H1 (cell line): ENCODE measurements at places on chromosomes 3 and 15. TPM values are rescaled to one million over a fixed set of nuclear protein-coding genes. Genes with fewer than 3 reads are reported as not detected.

GRCh38 chr15:100726421-100727190 is 124.2 kb downstream of the ASB7 start:
- DNase-seq = peak; percentile 35

DNA sequence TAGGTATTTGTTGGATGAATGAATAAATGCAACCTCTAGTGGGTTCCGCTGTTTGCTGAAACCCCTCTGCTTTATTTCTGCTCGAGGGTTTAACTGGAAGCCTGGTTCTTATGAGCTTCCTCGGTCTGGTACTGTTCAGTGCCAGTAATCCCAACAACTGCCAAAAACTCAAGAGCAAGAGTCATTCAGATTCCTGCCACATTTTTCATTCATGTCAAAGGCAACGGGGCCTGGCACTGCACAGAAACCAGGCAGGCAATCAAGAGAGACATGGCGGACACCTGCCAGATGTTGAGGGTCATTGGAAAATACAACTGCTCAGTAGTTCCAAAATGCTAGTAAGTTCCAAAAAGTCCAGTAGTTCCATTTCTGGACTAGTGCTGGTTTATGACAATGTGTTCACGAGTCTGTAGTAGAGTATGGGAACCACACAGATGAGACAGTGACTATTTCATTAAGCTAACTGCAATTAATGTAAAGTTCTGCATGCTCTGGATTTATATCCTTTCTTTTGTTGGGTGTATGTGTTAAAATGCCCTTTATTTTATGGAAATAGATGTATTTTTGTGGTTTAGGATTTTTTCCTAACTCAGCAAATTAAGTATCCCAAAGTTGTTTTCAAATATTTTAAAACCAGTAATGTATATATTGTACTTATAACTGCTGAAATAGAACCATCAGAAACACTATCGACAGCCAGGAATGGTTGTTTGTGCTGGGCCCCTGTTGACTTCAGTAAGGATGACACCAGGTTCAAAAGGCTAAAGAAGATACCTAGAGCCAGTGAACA is 22.7 kb upstream of the TMEM41A start:
- no peak for DNase-seq

GRCh38 chr15:33132722-33133345 is 61.7 kb downstream of the FMN1 start:
- DNase-seq = no peak

GRCh38 chr3:4821338-4821737 is 157.9 kb upstream of the BHLHE40 start:
- no peak for DNase-seq

- no peak for DNase-seq
Measured at GRCh38 chr3:39260318-39260717, 19.5 kb downstream of the CX3CR1 start.

GRCh38 chr3:119235151-119235550 is 5.5 kb downstream of the B4GALT4 start:
- no peak for DNase-seq

GRCh38 chr3:66430876-66431275 is 69.9 kb downstream of the LRIG1 start:
- DNase-seq = no peak

DNA sequence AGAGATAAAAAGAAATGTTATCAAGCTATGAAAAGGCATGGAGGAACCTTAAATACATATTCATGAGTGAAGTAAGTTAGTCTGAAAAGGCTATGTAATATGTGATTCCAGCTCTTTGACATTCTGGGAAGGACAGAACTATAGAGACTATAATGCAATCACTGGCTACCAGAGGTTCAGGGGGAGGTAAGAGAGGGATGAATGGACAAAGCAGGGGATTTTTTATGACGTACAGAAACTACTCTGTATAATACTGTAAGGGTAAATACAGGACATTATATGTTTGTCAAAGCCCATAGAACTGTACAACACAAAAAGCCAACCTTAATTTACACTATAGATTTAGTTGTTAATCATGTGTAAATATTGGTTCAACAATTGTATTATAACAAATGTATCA is 46.1 kb downstream of the MCTP2 start:
- no peak for DNase-seq

DNA sequence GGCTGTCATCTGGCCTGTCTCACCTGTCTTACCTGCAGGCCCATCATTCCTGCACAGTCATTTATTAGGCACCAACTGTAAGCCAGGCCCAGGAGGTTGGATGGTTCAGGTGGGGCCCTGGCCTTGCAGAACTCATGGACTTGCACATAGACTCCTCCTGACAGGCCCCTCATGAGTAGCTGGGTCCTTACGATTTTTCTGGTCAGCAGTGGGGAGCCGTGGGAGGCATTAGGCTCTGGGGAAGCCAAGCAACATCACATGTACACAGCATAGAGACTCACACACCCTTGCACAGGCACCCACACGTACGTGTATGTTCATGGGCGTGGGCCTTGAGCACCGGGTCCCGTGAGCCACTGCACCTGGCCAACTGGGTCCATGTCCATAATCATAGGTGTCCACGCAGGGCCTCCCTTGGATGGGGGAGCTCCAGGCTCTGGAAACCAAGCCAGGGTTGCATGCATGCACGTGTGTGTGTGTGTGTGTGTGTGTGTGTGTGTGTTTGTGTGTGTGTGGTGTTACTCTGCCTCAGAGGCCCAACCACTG is 20.3 kb downstream of the CISH start:
- no peak for DNase-seq

DNA sequence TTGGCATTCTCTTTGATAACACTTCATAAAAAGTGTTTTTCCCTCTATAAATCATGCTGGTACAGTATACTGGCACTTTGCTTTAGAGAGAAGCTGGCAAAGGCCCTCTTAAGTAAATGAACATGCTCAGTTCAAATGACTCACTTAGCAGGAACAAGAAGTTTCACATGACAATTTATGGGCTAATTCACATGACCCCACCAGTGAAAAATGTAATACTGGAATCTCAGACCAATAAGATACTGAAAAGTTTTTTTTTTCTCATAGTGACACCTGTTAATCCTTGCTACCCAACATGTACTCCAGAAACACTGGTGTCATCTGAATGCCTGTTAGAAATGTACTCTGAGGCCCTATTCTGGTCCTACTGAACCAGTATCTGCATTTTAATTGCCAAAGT is 13.9 kb downstream of the BTBD1 start:
- no peak for DNase-seq

DNA sequence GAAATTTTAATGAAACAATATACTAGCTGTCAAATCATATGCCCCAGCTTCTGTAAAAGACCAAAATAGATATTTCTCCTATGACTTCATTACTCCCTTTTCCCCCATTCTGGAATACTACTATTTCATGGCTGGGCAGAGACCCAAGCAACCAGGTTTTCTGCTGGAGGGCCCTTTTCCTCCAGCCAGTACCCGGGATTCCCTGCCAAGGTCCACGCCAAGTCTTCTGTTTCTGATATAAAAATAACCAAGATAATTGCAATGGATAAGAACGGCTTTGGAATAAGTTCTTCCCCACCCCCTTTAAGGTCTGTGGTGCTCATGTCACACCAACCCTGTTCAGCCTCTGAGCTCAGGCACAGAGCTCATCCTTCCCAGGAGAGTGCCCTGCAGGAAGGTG is 17.2 kb upstream of the NMNAT3 start:
- DNase-seq = no peak

DNA sequence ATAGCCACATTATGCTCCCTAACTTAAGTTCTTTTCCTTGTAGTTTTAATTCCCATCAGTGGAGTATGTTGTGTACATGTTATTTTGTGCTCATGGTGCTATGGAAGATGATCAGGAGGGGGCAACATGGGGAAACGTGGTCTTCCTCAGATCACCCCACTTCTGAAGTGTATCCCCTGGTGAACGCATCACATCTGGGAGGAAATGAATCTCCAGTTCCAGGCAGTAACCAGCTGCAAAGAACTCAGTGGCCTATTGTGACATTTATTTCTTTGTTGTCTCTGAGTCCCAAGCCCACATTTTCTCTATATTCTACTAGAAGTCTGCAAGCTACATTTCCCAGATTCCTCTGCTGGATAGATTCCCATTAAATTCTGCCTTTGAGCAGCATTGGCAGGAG is 217.0 kb downstream of the SATB1 start:
- DNase-seq = no peak

GRCh38 chr15:73051391-73051806 is 864 bp upstream of the NEO1 start:
- DNase-seq = no peak

- DNase-seq = no peak
Measured at GRCh38 chr3:86929046-86929445, 61.9 kb downstream of the VGLL3 start.

GRCh38 chr3:180860180-180860858 is 52.2 kb upstream of the FXR1 start:
- no peak for DNase-seq

- peak; percentile 66 for DNase-seq
Measured at GRCh38 chr3:105868431-105868741, 426 bp downstream of the CBLB start.

DNA sequence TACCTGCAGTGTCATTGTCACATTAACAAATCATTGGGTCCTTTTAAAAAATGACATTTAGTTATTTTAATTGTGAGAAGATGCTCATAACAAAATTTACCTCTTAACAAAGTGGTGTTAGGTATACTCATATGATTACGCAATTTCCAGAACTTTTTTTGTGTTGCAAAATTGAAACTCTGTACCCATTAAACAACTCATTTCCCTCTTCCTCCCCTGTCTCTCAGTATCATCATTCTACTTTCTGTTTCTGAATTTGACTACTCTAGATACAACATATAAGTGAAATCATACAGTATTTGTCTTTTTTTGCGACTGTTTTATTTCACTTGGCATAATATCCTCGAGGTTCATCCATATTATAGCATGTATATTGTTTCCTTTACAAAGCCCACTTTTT is 58.7 kb upstream of the CHST2 start:
- DNase-seq = no peak

- no peak for DNase-seq
Measured at GRCh38 chr3:59940718-59941117, 890.9 kb upstream of the CFAP20DC start.

GRCh38 chr15:31296646-31297574 is 29.7 kb upstream of the KLF13 start:
- DNase-seq = peak; percentile 49

DNA sequence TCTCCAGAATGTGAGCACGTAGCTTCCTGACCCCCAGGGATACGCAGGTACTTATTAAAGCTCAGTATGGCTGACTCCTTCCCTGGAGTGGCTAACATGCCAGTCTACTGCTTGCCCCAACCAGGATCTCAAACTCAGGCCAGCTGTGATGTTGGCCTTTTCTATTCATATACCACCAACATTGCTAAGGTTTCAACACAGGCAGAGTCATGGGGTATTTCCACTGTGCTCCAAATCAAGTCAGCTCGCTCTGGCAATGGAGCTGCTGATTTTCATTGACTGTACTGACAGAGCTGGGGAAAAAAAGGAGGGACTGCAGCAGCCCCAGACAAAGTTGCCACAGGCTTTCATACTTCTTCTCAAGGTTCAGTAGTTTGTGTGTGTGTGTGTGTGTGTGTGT is 87.0 kb downstream of the CFAP20DC start:
- DNase-seq = no peak

- DNase-seq = no peak
Measured at GRCh38 chr3:66709532-66709931, 208.7 kb upstream of the LRIG1 start.

GRCh38 chr15:67512140-67512539 is 8.8 kb upstream of the C15orf61 start:
- no peak for DNase-seq

DNA sequence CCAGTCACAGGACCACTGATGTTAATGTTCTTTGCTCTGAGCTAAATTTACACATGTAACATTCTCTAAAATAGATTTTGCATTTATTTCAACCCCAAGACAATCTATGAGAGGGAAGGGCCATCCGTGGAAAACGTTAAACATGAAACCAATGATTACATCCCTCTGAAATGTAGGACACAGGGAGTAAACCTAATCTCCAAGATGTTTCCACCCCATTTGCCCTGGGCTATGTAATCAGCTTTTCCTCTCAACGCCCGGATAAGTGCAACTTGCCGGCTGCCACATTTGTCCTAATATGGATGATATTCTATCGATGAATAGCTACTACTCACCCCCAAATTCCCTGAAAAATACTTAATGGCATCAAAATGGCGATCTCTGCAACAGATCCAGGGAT is 6.4 kb upstream of the FMN1 start:
- DNase-seq = no peak

- DNase-seq = no peak
Measured at GRCh38 chr15:57134851-57135250, 216.4 kb downstream of the TCF12 start.

GRCh38 chr3:8637348-8637747 is 7.2 kb downstream of the SSUH2 start:
- DNase-seq = no peak

DNA sequence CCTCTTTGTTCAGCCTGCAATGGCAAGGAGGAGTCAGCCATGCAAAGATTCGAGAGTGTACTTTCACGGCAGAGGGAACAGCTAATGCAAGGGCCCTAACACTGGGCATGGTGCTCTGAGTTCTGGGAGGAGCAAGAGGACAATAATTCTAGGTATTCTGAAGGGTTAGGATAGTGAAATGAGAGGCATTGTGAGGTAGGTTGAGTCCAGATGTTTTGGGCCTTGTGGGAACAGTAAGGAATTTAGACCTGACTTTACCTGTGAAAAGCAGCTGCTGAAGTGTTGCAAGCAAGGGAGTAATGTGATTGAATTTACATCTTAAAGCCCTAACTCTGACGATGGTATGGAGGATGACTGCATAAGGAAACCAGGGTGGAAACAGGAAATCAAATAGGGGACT is 211.6 kb downstream of the CNTN3 start:
- no peak for DNase-seq

- peak; percentile 35 for DNase-seq
Measured at GRCh38 chr3:194973366-194974000, 287.8 kb downstream of the FAM43A start.

GRCh38 chr3:172562871-172563865 is 39.9 kb upstream of the TNFSF10 start:
- DNase-seq = no peak

GRCh38 chr15:70435369-70435768 is 328.0 kb downstream of the UACA start:
- DNase-seq = no peak

RGMA gene
- 39.8 and 41.8 TPM in 2 replicates for total RNA-seq

NEK10 gene
- total RNA-seq = 0.50 and 0.84 TPM in 2 replicates

SLC6A1 gene
- 0.30 and 0.31 TPM in 2 replicates for total RNA-seq

TLR9 gene
- total RNA-seq = not detected in 2 replicates

CIDEC gene
- not detected in 2 replicates for total RNA-seq

MKRN3 gene
- not detected in 2 replicates for total RNA-seq

GABRB3 gene
- total RNA-seq = 163 TPM in 2 replicates

RNU5B-1 gene
- total RNA-seq = not detected in 2 replicates

TRH gene
- not detected in 2 replicates for total RNA-seq

EXD1 gene
- 0.54 TPM in 1 of 2 replicates, not detected in the other for total RNA-seq

WDR49 gene
- 1.7 and 3.2 TPM in 2 replicates for total RNA-seq

KLHL6 gene
- not detected in 2 replicates for total RNA-seq
